Dermis microvascular lymphatic vessel endothelial cell (primary cell): ENCODE measurements at places on chromosomes 13 and 19. TPM values are rescaled to one million over a fixed set of nuclear protein-coding genes. Genes with fewer than 3 reads are reported as not detected.
A peak's percentile ranks its signal among the peaks of the same experiment; 100 is the strongest.

Gene PGLYRP2
- not detected in 2 replicates for total RNA-seq

Gene CGB8
- not detected in 2 replicates for total RNA-seq

Gene GJB6
- total RNA-seq = not detected in 2 replicates

Gene RNF225
- not detected in 2 replicates for total RNA-seq

Gene ZNF135
- total RNA-seq = 0.64 and 1.8 TPM in 2 replicates

- DNase-seq = no peak
Measured at GRCh38 chr13:41601718-41602445, 144.5 kb downstream of the RGCC start.

DNA sequence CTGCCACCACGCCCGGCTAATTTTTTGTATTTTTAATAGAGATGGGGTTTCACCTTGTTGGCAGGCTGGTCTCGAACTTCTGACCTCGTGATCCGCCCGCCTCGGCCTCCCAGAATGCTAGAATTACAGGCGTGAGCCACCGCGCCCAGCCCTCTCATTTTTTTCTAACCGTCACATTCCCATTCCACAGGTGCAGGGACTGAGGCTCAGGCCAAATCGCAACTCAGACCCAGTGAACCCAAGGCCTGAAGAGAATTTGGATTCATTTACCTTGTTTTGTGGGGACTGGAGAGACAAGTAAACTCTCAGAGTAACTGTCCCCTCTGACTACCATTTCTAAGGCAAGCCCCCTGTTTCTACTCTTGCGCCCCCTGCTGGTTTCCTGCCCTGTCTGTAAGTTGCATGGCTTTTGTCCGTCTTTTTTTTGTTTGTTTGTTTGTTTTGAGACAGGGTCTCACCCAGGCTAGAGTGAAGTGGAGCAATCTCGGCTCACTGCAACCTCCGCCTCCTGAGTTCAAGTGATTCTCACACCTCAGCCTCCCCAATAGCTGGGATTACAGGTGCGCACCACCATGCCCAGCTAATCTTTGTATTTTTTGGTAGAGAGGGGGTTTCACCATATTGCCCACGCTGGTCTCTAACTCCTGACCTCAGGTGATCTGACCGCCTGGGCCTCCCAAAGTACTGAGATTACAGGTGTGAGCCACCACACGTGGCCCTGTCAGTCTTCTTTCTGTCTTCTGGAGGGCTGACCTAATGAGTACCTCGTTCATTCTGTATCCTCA is 2.3 kb upstream of the STRN4 start:
- DNase-seq = peak; percentile 83

GRCh38 chr19:18992696-18993095 is 40.6 kb downstream of the SUGP2 start:
- no peak for DNase-seq

- DNase-seq = no peak
Measured at GRCh38 chr19:19538061-19538784, at the start of gene CILP2. TSS of gene CILP2 (plus strand) at chr19:19538265. CDS start at chr19:19538350, 85 bp downstream.

GRCh38 chr13:111383591-111384440 is 63.4 kb downstream of the TEX29 start:
- DNase-seq = no peak
